CD4-positive, CD25-positive, alpha-beta regulatory T cell (primary cell): ENCODE measurements at places on chromosomes 1 and 21. TPM values are rescaled to one million over a fixed set of nuclear protein-coding genes. Genes with fewer than 3 reads are reported as not detected.
A peak's percentile ranks its signal among the peaks of the same experiment; 100 is the strongest.

DNA sequence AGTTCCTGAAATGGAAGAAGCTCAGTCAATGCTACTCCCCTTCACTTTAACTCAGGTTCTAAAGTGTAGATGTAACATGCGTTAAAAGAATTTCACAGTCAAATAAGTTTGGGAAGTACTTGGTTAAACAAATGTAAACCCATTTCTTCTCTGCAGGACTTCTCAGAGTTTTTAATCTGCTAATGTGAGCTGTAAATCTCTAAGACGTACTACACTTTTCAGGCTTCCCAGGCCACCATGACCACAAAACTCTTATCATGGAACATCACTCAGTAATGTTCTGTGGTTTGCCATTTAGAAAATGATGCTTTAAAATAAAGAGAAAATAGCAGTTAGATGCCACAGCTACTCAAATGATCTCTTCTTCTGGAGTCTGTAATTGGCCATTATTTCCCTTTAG is 104.3 kb downstream of the HHIPL2 start:
- no peak for DNase-seq

- DNase-seq: no peak
Observed at GRCh38 chr1:100164216-100164615, 13.8 kb downstream of the LRRC39 start.

GRCh38 chr1:2049225-2049717 is 940 bp upstream of the PRKCZ start:
- DNase-seq: no peak

DNA sequence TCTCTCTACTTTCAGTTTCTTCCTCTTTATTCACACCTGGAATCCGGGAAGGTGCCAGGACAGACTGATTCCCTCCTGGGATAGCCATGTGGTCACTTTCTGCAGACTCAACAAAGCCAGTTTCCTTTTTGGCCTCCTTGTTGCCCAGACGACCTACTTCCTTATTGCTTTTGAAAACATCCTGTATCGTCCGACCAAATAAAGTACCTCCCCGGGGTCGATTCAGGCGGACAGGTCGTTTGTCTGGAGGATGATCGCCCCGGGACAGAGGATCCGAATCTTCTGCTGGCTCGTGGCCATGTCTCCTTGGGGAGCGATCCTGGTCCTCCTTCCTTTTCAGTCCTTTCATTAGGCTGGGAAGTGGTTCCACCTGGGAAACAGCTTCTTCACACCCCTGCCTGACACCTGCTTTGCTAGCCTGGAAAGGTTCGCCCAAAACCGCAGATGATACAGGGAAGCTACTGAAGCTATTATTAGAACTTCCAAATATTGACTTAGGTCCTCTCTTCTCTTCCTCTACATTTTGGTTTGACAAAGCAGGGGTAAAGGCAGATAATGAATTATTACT is 1.2 kb downstream of the MCM3AP start:
- DNase-seq: no peak

- DNase-seq: no peak
Observed at GRCh38 chr1:100649146-100649545, 70.4 kb upstream of the VCAM1 start.

DNA sequence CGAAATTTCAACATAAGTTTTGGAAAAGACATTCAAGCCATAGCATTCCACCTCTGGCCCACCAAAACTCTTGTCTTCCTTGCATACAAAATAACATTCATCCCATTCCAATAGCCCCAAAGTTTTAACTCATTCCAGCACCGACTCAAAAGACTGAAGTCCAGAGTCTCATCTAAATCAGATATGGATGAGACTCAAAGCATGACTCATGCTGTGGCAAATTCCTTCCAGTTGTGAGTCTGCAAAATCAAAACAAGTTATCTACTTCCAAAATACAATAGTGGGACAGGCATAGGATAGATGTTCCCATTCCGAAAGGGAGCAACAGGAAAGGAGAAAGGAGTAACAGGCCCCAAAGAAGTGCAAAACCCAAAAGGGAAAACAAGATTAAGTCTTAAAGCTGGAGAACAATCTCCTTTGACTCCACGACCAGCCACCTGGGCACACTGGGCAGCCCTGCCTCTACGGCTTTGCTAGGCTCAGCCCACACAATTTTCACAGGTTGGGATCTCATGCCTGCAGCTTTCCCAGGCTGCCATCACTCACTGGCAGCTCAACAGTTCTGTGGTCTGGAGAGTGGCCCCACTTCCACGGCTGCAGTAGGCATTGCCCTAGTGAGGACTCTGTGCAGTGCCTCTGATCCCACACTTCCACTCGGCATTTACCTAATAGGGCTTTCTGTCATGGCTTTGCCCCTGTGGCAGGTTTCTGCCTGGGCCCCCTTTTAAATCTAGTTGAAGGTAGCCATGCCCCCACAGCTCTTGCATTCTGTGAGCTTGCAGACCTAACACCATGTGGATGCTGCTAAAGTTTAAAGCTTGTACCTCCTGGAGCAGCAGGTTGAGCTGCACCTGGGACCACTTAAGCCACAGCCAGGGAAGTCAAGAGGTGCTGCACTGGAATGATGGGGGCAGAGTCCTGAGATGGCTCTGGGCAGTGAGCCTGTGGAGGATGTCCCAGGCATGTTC is 51.0 kb downstream of the RUNX3 start:
- no peak for DNase-seq

DNA sequence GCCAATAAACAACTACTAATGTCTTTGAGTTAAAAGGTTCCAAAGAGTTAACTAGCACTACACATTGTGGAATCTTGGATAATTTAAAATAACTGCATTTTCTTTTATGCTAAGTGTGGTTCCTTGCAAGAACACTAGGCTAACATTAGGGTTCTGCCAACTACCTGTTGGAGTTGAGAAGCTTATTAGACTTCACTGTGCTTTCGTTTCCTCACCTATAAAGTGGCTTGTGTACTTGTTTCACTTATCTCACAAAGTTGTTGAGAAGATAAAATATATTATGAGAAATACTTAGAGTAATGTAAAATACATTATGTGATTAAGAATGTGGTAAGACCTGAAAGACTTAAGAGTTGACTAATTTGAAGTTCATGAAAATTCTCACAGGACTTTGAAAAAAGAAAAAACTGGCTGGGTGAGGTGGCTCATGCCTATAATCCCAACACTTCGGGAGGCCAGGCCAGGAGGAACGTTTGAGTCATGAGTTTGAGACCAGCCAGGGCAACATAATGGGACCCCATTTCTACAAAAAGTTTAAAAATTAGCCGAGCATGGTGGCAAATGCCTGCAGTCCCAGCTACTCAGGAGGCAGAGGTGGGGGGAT is 5.6 kb upstream of the RRAGC start:
- DNase-seq: no peak

DNA sequence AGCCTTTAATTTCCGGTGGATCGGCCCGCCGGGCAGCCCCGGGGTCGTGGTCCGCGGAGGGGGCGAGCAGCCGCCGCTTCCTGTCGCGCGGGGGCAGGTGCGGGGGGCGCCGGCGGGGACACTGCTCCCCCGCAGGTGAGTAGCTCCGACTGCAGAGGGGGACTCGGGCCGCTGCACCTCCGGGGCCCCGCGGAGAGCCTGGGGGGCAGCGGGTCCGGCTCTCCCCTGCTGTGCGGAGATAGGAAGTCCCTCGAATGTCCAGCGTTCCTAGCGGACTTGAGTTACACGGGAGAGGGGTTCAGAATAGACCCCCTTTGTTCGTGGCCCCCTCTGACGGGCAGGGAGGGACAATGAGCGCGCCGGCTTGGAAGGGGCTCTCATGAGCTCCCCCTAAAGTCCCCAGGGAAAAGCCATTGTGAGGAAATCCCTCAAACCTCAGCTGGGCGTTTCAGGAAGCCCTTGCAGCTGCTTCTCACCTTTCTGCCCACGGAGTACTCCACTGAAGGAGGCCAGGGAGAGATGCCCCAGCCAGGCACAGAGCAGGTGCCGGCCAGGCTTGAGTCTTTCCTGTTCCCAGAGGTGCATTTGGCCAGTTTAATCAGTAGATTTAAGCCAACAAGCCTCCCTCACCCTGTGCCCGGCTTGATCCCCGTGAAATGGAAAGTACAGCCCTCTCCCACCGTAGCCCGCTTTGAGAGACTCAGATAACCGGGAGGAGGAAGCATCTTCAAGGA is 925 bp downstream of the PDE9A start:
- peak; percentile 30 for DNase-seq

GRCh38 chr1:29974316-29974724 is 738.0 kb downstream of the PTPRU start:
- DNase-seq: no peak

- DNase-seq: no peak
Observed at GRCh38 chr21:20647607-20648006, 350.6 kb upstream of the NCAM2 start.

DNA sequence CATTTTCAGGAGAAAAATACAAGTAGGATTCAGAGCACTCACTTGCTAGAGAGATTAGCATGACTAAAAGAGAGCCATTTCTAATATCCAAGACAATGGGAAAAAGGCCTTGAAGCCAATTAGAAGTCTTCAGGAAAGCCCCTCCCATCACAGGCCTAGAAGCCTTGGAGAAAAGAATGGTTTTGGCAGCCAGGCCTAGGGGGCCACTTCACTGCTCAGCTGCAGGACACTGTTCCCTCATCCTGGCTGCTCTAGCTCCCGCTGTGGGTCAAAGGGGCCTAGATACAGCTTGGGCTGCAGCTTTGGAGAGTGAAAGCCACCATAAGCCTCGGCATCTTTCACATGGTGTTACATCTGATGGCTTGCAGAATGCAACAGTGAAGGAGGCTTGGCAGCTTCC is 62.8 kb downstream of the RGS4 start:
- DNase-seq: no peak

- no peak for DNase-seq
Observed at GRCh38 chr1:117821382-117821755, 108.1 kb downstream of the GDAP2 start.

DNA sequence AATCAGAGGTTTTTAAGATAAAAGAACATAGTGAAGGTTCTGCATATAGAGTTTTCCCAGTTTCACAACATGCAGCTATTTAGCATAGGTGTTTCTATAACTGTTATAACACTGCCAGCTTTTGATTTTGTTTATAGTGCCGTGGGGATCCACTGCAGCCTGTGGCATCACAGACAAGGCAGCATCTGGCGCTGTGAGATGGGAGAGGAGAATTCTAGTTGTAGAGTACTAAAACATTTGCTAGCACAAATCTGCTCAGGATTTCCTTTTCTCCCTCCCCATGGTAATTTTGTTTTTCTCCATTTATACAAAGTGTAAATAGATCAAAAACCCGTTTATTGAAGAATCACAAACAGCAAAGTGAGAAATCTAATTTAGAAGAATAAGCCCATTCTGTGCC is 482.8 kb upstream of the NCAM2 start:
- no peak for DNase-seq

GRCh38 chr1:114189398-114189797 is 35.7 kb upstream of the SYT6 start:
- no peak for DNase-seq

TSNAX gene
- 34.8 TPM for total RNA-seq

ID3 gene
- total RNA-seq: 51.1 TPM

WNT3A gene
- total RNA-seq: not detected

OR10J1 gene
- not detected for total RNA-seq

TFAP2E gene
- total RNA-seq: 5.1 TPM

CFAP107 gene
- total RNA-seq: not detected
